Fibroblast of skin of right quadriceps (primary cell): ENCODE measurements at places on chromosomes 5 and 9.
A peak's percentile ranks its signal among the peaks of the same experiment; 100 is the strongest.

DNA sequence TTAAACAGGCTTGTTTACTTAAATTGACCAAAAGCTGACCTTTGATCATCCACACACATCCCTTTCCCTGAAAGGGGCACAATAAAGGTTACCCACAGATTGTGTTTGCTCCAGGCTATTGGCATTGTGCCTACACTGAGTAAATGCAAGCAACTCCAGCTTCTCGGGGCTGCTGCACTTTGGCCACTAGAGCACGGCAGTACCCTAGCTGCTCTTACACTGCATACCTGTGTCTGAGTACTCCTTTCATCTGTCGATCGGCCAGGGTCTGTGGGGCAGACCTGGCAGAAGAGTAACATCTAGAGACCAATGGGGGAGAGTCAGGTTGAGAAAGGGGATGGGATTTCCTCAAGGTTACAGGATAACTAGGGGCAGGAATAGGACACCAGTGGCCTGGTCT, 281.9 kb upstream of the NMUR2 start:
- peak; percentile 3 for DNase-seq

GRCh38 chr5:93724791-93725190, 16.6 kb downstream of the POU5F2 start:
- DNase-seq: no peak

DNA sequence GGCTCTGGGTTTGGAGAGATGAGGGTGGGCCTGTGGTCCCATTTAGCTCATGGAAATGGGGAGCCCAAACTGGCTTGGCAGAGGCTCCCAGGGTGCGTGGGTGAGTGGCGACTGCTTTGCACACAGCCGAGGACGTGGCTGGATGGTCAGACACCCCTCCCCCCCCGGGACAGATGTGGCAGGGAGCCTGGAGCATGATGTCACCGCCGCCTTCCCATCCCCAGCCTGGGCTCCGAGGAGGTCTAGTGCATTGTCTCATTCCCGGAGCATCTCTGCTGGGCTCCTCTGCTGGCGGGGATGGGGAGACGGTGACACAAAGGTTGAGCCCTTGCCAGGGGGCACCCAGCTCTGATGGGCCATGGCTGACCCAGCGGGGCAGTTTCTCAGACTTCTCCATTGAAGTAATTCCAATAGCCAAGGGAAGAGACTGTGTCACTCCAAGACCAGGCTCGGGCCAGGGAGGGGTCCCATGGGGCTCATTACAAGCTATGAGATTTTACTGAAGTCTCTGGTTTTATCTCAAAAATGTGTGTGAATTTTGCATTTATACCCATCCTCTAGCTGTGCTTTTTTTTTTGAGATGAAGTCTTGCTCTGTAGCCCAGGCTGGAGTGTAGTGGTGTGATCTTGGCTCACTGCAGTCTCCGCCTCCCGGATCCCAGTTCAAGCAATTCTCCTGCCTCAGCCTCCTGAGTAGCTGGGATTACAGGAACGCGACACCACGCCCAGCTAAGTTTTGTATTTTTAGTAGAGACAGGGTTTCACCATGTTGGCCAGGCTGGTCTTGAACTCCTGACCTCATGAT, 36.1 kb downstream of the HMCN2 start:
- peak; percentile 31 for DNase-seq

- no peak for DNase-seq
Measured at GRCh38 chr5:175823731-175824525, 47.5 kb upstream of the CPLX2 start.

GRCh38 chr5:135130261-135131215, 96.5 kb upstream of the PITX1 start:
- no peak for DNase-seq

DNA sequence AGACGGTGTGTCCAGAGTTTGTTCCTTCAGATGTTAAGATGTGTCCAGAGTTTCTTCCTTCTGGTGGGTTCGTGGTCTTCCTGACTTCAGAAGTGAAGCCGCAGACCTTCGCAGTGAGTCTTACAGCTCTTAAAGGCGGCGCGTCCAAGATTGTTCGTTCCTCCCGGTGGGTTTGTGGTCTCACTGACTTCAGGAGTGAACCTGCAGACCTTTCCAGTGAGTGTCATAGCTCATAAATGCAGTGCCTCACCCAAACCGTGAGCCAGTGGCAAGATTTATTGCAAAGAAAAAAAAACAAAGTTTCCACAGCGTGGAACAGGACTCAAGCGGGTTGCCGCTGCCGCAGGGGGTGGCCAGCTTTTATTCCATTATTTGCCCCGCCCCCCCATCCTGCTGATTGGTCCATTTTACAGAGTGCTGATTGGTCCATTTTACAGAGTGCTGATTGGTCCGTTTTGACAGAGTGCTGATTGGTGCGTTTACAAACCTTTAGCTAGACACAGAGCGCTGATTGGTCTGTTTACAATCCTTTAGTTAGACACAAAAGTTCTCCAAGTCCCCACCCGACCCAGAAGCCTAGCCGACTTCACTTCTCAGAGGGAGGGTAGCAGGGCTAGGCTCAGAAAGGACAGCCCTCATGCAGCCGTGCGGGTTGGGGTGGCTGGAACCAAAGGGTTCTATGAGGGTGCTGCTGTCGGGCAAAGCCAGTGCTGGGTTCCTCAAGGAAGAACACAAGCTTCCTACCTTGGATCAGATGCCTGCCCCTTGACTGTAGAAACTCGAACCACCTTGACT, 9.1 kb upstream of the RNF130 start:
- no peak for DNase-seq

- DNase-seq: peak; percentile 90
Measured at GRCh38 chr5:159773062-159773924, 143.0 kb upstream of the ADRA1B start.

DNA sequence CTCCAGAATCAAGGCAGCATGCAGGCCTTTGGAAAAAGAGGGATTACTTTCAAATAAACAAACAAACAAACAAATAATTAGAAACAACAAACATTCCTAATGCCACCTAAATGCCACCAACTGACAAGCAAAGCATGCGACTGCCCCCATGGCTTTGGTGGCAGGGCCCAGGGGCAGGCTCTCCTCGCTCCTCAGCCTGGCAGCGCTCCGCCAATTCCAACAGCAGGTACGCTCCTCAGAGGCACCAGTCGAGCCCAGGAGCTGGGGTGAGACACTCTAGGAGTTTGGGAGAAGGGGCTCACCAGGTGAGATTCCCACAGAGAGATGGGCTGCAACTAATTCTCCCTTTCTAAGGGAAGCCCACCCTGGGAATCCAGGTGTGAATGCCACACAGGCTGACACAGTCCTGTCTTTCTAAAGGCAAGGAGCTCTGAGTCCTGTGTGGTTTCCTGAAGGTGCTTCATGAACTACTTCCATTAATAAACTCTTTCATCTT, 27.8 kb downstream of the CSF2 start:
- DNase-seq: no peak

GRCh38 chr5:178378527-178379484, 146.2 kb upstream of the PHYKPL start:
- no peak for DNase-seq

DNA sequence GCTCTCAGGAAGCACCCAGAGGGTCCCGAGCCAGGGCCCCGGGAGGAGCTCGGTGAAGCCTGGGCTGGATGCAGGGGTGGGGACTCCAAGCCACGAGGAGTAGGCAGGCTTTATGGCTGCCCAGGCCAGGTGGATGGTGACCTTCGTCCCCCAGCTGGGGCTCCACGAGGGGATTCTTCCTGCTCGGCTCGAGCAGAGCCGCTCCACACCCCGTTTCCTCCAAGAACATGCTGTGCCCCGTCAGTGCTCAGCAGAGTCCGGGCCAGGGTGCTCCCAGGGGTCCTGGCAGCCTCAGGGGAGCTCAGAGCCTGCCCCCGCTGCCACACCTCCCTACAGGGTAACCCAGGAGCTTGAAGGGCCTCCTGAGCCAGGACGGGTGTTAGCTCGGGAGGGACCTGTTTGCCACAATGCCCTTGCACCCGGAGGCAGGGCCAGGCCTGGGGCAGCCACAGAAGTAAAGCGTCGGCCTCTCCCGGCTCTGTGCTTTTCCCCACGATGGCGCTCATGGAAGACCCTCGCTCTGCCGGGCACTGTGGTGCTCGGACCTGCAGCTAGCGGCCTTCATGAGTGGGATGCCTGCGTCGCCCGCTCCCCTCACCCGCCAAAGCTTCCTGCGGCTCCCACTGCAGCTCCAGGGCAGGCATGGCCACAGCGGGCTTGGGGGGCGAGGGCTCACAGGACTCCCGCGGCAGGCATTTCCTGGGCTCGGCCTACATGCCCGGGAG, 86.8 kb downstream of the KCNT1 start:
- DNase-seq: no peak

GRCh38 chr9:134756098-134756497, 114.5 kb downstream of the COL5A1 start:
- no peak for DNase-seq

DNA sequence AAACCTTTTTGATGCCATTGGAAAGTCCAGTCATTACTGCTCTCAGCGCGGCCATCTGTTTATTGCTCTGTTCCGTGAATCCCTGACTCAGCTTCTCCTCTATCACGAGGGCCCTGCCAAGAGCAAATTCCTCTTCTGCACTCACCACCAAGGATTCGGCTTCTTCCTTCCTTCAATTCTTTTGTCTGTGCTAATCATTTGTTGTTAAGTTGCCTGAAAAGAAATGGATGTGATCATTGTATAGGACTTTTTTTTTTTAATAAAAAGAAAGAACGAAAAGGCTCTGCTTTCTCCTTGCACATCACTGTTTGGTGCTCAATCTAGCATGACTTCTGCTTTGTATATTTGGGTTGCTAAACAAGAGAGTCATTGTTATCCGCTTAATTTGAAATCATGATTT, 128.7 kb upstream of the PIK3R1 start:
- DNase-seq: peak; percentile 80

GRCh38 chr5:179827680-179828079, 7.0 kb downstream of the SQSTM1 start:
- peak; percentile 59 for DNase-seq

DNA sequence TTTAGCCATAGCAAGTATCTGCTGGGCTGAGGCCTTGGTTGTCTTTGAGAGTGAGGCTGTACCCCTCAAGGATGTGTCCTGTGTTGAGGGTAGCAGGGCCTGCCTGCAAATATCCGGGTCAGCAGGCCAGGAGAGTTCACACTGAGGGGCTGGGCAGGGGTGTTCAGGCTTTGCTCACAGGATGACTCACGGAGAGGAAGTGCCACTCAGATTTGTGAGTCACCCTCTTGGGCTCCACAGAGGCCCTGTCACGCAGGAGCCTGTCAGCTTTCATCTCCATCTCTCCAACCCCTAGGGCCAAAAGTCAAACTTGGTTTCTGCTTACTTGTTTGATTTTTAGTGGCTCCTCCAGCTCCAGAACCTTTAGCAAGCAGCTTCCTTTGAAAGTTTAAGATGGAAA, 211.5 kb downstream of the SEC61B start:
- DNase-seq: peak; percentile 86

- DNase-seq: peak; percentile 9
Measured at GRCh38 chr5:93723005-93723404, 18.4 kb downstream of the POU5F2 start.

- DNase-seq: no peak
Measured at GRCh38 chr9:133540698-133541025, 6.2 kb downstream of the ADAMTSL2 start.

DNA sequence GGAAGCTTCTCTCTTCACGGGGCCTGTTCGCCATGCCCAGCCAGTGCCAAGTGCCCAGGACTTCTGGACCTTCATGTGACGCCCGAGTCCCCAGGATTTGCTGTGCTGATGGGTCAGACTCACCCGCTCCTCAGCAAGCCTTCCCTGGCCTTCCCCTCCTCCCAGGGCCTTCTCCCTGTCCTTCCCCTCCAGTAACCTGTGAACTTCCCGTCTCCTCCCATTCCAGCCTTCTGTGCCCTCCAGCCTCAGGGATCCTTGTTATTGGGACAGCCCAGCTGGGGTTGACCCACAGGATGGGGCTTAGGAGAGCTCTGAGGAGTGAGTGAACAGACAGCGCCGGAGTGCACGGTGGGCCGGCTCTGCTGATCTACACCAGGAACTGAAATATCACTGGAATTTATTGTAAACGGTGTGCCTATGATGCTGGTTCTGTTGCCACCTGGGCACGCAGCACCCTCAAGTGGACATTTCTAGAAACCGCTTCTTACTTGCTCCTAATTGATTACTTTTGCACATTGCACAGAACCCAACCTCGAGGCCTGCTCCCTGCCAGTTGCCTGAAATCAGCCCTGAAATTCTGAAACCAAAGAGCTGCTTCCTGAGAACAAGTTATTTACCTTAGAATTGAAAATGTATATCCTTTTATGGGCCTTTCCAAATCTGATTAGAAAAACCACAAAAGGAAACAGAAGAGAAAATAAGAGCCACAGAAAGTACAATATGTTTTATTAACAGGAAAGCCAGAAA, 1.5 kb downstream of the SPAAR start:
- peak; percentile 61 for DNase-seq

DNA sequence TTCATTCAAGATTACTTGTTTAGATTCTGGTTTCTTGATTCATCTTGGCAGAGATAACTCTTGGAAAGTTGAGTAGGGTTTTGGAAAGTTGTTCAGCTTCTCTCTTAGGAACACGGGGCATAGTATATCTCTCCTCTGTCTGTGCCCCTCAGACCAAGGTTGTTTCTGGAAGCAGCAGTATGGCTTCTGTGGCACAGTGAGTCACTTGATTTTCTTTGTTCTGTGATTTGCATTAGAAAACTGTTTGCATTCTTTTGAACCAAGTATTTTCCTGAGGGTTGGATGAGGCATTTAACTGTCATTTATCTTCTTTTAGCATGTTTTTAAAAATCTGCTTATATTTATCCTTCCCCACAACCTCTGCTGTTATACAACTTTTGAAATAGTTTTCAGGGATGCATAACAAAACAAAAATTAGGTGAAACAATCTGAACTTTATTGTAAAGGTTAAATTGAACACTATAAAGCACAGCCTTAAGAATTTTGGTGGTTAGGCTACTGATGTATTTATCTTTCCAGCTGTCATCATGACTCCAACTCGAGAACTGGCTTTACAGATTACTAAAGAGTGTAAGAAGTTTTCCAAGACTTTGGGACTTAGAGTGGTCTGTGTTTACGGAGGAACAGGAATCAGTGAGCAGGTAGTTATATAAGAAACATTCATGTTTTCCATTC, 26.5 kb downstream of the DDX46 start:
- peak; percentile 11 for DNase-seq

GRCh38 chr9:37027582-37028419, 6.3 kb downstream of the PAX5 start:
- peak; percentile 88 for DNase-seq

- no peak for DNase-seq
Measured at GRCh38 chr5:59571067-59571466, 322.5 kb downstream of the PDE4D start.

DNA sequence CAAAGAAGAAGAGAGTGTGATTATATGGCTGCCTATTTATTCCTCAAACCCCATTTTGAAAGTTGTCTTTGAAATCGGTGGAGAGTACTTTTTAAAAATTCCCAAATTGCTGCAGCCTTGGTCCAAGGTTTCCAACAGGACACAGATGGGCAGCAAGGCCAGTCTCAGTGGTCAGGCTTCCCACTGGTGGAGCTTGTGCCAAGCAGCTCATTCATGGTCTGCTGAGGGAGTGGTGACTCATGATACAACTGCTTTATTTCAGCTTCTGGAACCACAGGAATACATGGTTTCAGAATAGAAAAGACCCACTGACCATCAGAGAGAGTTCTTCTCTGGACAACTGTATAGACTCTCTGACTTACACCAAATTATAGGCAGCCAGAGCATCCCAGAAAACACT, 673.1 kb upstream of the KLF4 start:
- DNase-seq: peak; percentile 64
